ENCODE measurements at places on chromosomes 13 and 19. TPM values are rescaled to one million over a fixed set of nuclear protein-coding genes. Genes with fewer than 3 reads are reported as not detected.

The IGFL3 gene
- not detected for total RNA-seq

The FCGBP gene
- 4.8 TPM for total RNA-seq

The ZNF799 gene
- 2.2 TPM for total RNA-seq

The NXNL1 gene
- total RNA-seq: not detected

The LIN37 gene
- total RNA-seq: 10.0 TPM

The DLL3 gene
- 0.23 TPM for total RNA-seq

The ATG4D gene
- total RNA-seq: 9.9 TPM

The LILRB1 gene
- not detected for total RNA-seq

The CGB5 gene
- not detected for total RNA-seq

Data from smooth muscle cell of the pulmonary artery (primary cell).